A549 treated with DMSO at 1 μM for 4 hours (cell line): ENCODE measurements at places on chromosomes 13 and 19. TPM values are rescaled to one million over a fixed set of nuclear protein-coding genes. Genes with fewer than 3 reads are reported as not detected.

Gene ACER1
- not detected in 5 replicates for total RNA-seq

Gene GARIN5B
- 0.11 to 0.24 TPM (median 0.18 TPM) in 5 replicates for total RNA-seq

Gene UPK1A
- 0.64 to 1.2 TPM (median 0.84 TPM) in 5 replicates for total RNA-seq

Gene PCDH9
- total RNA-seq, result 6.7 to 9.3 TPM (median 8.7 TPM) in 5 replicates

Gene UBE2L5
- not detected in 5 replicates for total RNA-seq

Gene ZNF99
- total RNA-seq, result not detected in 5 replicates

Gene ZNF492
- not detected in 5 replicates for total RNA-seq

Gene AKT1S1
- 75.5 to 121 TPM (median 104 TPM) in 5 replicates for total RNA-seq

Gene ZNF763
- total RNA-seq, result not detected in 5 replicates

Gene SPATA13
- total RNA-seq, result 6.4 to 9.6 TPM (median 8.4 TPM) in 5 replicates

Gene CD37
- not detected in 5 replicates for total RNA-seq

Gene SLC15A1
- 0.05 TPM in 2 of 5 replicates, not detected in the others for total RNA-seq
